ENCODE measurements at places on chromosomes 6 and 20.

DNA sequence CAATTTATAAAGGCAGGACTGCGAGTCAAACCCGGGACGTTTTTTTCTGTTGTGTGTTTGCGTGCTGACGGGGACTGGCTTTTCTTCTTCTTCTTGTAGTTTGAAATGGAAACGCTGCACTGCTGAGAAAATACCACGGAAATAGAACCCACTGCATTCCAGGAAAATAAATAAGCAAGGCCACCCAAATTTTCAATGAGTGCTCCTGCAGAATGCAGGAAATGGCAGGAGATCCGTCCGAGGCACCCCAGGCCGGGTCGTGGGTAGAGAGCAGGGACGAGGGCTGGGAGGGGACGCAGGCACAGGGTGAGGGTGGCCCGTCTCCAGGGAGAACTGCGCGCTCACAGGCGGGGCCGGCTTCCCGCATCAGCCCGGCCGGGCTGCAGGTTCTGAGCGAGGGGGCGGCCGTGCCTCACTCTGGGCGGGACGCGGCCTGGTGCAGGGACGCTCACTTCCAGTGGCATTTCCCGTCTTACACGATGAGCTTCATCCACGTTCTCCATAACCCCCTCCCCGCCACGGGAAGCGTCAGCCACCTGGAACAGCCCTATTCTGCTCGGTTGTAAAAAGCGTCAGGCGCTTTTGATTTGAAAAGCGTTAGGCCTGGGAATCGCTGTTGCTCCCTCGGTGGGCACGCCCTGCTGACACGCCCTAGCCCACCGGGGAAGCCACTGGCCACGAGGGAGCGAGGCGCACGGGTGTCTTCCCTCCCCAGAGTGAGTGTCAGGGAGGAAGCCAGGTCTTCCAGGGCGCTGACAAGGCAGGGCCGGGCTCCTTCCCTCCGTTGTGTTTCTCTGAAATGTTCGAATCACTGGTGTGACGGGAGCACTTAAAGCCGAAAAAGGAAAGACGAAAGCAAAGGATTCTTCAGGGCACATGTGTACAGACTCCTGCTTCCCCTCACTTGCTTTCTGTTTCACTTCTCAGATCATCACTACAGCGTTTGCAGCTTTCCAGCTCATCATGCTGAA lies 17.9 kb upstream of the EXOC2 start:
- peak; percentile 64 for DNase-seq

DNA sequence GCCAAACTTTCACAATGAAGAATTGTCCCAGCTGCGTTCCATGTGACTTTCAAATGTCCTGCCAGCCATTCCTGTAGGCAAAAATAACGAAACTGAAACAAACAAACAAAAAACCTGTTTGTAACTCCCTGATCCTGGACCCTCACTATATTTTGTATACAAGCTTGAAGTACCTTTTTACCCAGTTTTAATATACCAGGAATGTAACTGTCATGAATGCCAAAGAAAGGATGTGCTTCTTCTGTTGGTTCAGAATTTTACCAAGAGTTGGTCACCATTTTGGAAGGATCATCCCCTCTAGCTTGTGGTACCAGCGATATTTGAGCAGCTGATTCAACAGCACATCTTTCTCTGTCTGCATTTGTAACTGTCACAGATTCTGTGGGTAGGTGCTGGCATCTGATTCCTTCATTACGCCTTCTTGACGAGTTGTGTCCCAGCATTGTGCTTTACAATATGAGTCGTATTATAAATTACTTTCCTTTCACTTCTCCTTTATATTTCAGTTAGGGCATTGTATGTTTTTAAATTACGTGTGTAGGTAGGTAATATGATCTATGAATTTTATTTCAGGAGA lies 93.9 kb downstream of the DLGAP4 start:
- DNase-seq: no peak

- no peak for DNase-seq
Measured at GRCh38 chr6:43268782-43269272, 25.5 kb downstream of the TTBK1 start.

- no peak for DNase-seq
Measured at GRCh38 chr6:13648850-13649249, 33.7 kb downstream of the NOL7 start.

Measured in activated naive CD4-positive, alpha-beta T cell treated with anti-CD3 and anti-CD28 coated beads for 36 hours (primary cell).